ENCODE measurements at places on chromosomes 4 and X.

- no peak for DNase-seq
Observed at GRCh38 chrX:77085372-77085771, 361.8 kb upstream of the FGF16 start.

DNA sequence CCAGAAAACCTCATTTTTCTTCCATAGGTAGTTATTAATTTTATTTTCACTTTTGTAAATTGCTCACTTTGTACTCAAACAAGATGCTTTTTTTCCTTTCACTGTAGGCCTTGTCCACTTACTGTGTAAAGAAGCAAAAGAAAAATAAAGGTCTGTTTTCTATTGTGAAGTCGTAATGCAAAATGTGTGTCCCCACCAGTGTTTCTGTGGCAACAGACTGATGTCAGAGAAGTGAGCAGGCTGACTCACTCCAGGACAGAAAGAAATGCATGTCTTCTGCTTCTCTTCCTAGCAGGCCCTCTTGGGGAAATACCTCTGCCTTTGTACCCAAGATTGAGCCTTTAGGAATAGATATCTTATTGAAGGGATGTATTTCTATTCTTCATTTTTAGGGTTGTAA is 30.3 kb downstream of the INPP4B start:
- DNase-seq, result no peak

- DNase-seq, result no peak
Observed at GRCh38 chrX:31819455-31819854, 747.6 kb upstream of the FTHL17 start.

- no peak for DNase-seq
Observed at GRCh38 chr4:53912766-53913497, 151.5 kb downstream of the CHIC2 start.

GRCh38 chrX:57211906-57212305 is 74.6 kb upstream of the FAAH2 start:
- no peak for DNase-seq

GRCh38 chrX:147788641-147789350 is 122.9 kb upstream of the FMR1 start:
- no peak for DNase-seq

DNA sequence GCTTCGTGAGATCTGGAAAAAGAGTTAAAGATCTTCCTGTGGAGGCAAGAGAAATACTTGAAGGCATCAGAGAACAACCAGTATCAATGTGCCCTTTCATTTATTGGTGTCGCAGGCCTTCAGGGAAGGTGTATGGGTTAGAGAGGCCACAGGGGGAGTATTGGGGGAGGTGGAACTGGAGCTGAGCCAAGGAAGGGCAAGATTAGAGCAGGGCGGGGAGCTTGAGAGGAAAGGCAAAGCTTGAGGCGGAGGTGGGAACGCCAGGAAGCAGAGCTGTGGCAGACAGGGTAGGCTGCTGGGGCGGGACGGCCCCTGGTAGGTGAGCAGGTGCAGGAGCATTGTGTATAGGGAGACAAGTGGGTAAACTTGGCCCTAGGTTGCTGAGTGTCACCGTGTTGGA is 329.9 kb downstream of the ARHGAP10 start:
- peak; percentile 61 for DNase-seq

DNA sequence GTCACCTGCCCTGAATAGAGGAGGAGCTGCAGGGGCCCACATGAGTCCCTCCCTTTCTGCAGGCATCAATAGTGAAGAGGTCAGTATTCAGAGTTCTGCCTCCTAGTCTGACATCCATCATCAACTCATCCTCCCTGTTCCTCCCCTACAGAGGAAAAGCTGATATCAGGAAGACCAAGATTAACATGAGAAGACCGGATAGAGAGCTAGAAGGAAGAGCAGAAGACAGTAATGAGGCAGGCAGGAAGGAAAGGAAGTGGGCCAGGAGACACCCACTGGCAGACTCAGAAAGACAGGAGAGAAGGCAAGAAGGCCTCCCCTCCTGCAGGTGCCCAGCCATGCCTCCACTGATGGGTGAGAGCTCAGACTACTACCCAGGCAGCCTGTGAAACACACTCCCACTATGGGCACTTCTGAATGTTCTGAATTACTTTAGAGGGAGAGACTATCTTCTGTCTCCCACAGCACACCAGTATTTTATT is 74.6 kb downstream of the CC2D2A start:
- no peak for DNase-seq

DNA sequence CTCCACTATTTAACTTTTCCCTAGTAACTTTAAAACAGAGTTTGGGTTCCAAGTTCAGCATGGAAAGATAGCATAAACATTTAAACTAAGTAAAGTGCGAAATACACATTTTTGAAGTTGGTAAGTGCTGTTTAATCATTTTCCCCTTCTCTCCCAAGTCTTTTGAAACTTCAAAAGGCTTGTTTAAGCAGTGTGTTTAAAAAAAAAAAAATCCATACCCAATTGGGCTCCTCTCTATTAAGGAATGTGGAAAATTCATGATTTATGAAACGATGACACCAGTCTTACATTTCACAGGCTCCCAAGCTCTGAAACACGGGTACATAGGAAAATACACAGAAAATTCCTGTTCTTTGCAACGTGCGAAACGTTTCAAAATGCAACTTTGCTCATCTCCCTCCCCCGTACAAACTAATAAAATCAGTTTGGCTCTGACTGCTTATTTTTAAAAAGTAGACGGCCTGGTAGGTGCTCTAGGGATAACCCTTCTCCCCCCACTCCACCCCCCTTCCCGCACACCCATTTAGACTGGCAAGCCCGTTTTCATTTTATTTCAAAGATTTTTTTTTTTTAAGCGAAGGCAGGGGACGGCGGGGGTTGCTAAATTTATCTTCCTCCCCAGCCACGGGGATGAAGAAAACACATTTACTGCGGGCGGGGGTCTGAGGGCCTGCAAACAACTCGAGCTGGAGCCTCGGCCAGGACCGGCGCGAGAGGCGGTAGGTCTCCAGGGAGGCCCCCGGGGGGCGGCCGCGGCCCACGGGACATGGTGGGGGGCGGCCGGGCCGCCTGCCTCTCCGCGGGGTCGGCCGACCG is 786 bp upstream of the ZFX start:
- no peak for DNase-seq

GRCh38 chr4:20627866-20628265 is 72.4 kb upstream of the PACRGL start:
- DNase-seq, result no peak

- DNase-seq, result no peak
Observed at GRCh38 chr4:157057218-157057617, 18.7 kb upstream of the GLRB start.

DNA sequence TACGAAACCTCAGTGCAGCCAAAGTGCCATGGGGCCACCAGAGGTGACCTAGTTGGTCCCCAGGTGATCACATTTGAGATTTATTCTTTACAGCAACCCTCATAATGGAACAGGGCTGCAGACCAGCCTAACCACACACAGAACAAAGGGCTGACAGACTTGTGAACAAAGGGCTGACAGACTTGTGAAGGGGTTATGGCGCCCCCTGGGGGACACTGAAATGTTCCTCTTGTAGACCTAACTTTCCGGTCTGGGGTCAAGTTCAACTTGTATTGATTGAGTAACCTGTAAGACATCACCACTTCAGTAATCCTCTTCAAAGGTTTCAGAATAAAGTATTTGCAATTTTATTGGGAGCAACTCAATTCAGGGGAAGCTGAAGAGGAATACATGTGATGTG is 175.9 kb upstream of the RPS6KA3 start:
- peak; percentile 48 for DNase-seq

- no peak for DNase-seq
Observed at GRCh38 chr4:80073473-80074008, 512 bp upstream of the ANTXR2 start.

DNA sequence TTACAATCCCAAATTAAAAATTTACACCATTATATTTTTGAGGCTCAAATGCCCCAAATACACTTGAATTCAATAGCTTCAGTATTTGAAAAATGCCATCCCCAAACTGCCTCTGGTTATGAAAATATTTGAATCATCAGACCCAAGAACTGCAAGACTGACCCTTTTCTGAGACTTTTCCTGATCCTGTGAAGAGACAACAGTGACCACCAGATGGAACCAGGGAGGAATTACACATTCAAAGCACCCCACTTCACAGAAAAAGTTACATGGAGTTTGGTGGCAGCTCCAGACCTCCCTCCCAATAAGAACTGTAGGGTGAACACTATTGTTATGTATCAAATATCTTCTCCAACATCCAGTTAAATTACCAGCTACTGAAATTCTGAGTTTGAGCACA is 44.0 kb upstream of the SCD5 start:
- no peak for DNase-seq
